ENCODE measurements at places on chromosomes 3 and 15. TPM values are rescaled to one million over a fixed set of nuclear protein-coding genes. Genes with fewer than 3 reads are reported as not detected.

The IQCF5 gene
- total RNA-seq: not detected

The VIPR1 gene
- 5.8 TPM for total RNA-seq

The PLCB2 gene
- 2.5 TPM for total RNA-seq

The GUCA1C gene
- total RNA-seq: not detected

The TGM4 gene
- not detected for total RNA-seq

The ITGB5 gene
- 58.8 TPM for total RNA-seq

The TATDN2 gene
- 35.5 TPM for total RNA-seq

The KBTBD12 gene
- total RNA-seq: 0.29 TPM

The PRSS50 gene
- total RNA-seq: 1.9 TPM

The CLDN16 gene
- 0.31 TPM for total RNA-seq

The KLHL40 gene
- total RNA-seq: not detected

DNA sequence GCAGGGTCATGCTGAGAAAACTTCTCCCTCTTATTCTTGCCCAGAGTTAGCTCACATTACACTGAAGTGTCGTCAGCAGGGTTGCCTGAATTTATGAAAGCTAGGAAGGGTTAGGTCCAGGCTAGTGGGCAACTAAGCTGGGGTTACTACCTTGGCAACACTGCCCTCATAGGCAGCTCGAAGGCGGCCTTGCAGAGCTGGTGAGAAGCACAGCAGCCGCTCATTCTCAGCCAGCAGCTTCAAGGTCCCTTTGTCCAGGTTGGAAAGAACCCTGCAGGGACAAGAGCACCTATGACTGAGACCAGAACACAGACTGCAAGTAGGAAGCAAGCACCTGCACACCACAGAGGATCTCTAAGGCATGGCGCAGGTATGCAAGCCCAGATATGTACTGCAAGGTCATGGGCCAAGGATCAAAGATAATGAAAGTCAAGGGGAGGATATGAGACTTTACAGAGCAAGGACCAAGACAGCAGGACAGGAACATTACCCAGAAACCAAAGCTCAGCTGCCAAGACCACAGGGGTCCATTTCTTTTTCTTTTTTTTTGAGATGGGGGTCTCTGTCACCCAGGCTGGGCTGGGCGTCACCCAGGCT, 2.8 kb downstream of the CDAN1 start:
- H3K27me3 ChIP-seq: no peaks in the 10 kb centered on the region
- H3K36me3 ChIP-seq: peaks cover 20% of the 10 kb centered on the region
- H3K4me1 ChIP-seq: peaks cover 7% of the 10 kb centered on the region
- no peak for DNase-seq

DNA sequence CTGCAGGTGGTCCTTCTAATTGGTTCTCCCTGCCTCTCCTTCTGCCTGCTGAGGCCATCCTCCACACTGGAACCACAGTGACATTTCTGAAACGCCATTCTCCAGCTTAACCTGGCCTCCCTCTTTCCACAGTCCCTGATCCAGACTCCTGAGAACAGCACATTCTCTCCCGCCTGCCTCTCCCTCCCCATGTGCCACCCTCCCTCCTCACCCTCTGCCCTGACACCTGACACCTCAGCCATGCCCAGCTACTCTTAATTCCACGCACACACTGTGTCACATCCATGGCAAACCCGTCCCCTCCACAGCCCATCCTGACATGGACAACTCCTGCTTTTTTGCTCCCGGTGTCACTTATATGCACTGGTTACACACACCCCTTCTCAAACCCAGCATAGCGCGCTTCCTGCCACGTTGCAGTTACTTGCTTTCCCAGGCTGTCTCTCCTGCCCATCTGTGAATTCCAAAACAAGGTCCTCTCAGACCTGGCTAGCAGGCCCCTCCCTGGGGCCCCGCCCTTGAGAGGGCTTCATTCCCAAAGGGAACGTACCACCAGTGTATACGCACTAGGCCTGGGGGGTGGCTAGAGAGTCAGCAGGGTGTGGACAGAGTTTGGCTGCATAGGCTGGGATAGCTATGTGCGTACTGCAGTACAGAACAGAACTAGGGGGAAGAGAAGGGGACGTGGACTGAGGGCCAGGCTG, 92.7 kb upstream of the BLM start:
- peaks cover 4% of the 10 kb centered on the region for H3K36me3 ChIP-seq
- no peaks in the 10 kb centered on the region for H3K4me1 ChIP-seq
- H3K27ac ChIP-seq: no peak overlapping the region
- DNase-seq: no peak

- no peak overlapping the region for H3K27ac ChIP-seq
- no peak overlapping the region for H3K4me3 ChIP-seq
- no peak for DNase-seq
- H3K27me3 ChIP-seq: no peaks in the 10 kb centered on the region
- no peaks in the 10 kb centered on the region for H3K4me1 ChIP-seq
- peaks cover 5% of the 10 kb centered on the region for H3K36me3 ChIP-seq
Observed at GRCh38 chr15:42879443-42879842, 41.1 kb downstream of the TTBK2 start.

GRCh38 chr3:143822374-143822773, 25.9 kb downstream of the SLC9A9 start:
- no peak for DNase-seq
- H3K36me3 ChIP-seq: no peaks in the 10 kb centered on the region
- no peaks in the 10 kb centered on the region for H3K27me3 ChIP-seq
- no peak overlapping the region for H3K27ac ChIP-seq
- no peaks in the 10 kb centered on the region for H3K4me1 ChIP-seq

DNA sequence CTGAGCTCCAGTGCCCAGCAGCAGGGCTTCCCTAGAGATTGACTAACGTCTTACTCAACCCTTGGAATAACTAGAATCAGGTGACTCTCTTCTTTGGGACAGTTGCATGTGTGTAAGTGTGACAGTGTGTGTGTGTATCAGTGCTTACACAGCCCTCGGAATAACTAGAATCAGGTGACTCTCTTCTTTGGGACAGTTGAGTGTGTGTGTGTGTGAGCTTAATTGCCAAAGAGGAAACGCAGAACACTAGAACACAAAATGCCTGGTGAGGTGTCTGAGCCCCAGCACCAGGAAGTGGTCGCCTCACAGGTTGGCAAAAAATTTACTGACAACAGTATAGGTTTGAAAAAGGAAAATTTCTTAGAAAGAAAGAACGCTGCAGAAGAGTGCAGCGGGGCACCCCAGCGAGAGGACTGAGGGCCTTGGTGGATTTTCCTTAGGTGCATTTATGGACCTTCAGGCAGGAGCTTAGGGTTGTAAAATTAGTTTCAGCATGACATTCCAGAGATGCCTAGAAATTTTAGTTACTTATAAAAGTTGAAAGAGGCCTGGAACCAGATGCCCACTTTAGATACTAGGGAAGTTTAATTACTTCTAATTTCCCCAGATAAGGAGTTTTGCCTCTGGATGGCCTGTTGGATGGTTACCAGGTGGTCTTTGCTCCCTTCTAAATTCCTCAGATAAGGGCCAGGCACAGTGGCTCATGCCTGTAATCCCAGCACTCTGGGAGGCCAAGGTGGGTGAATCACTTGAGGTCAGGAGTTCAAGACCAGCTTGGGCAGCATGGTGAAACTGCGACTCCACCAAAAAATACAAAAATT, 3.7 kb upstream of the WDR82 start:
- H3K4me1 ChIP-seq: peaks cover 42% of the 10 kb centered on the region
- no peak for DNase-seq
- no peak overlapping the region for H3K4me3 ChIP-seq

GRCh38 chr3:129596194-129597086, 10.0 kb downstream of the PLXND1 start:
- H3K4me1 ChIP-seq: peaks cover 39% of the 10 kb centered on the region
- H3K4me3 ChIP-seq: no peak overlapping the region

GRCh38 chr3:149605902-149606301, 51.9 kb downstream of the WWTR1 start:
- H3K27ac ChIP-seq: no peak overlapping the region
- H3K27me3 ChIP-seq: no peaks in the 10 kb centered on the region
- H3K36me3 ChIP-seq: no peaks in the 10 kb centered on the region
- no peak for DNase-seq

DNA sequence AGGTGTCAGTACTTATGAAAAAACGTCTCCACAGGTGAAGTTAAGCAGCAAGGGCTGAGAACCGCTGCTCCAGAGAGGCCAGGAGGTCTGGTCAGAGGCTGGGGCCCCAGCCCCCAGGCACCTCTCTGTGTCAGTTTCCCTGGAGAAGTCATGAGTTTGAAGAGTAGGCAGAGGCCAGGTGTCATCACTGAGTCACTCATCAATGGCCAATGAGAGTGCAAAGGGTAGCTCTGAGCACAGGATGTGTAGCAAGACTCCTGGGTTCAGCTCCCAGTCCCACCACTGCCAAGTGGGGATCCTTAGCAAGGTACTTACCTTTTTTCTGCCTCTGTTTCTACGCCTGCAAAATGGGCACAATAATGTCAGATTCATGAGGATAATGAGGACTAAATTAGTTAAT, 47.9 kb downstream of the CORO2B start:
- no peaks in the 10 kb centered on the region for H3K36me3 ChIP-seq
- H3K27me3 ChIP-seq: peaks cover 45% of the 10 kb centered on the region
- H3K27ac ChIP-seq: no peak overlapping the region
- H3K4me3 ChIP-seq: no peak overlapping the region
- H3K4me1 ChIP-seq: no peaks in the 10 kb centered on the region
- no peak for DNase-seq

DNA sequence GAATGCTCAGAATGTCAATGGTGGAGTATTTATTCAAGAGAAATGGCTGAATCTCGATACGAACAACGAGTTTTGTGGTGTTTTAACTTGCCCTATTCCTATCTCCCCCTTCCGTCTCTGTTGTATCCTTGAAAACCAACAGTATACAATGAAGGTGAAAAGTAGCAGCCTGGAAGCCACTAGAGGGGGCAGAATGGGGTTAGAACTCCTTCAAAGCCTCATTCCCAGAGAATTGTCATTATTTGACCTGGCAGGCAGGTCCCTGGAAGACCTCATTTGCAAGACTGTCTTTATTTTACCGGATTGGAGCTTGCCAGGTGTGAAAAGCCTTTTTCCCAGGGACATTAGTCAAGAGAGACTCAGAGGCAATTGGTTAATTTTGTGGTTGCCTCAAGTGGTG, 139.4 kb downstream of the LRRC28 start:
- DNase-seq: no peak
- no peak overlapping the region for H3K27ac ChIP-seq
- no peaks in the 10 kb centered on the region for H3K27me3 ChIP-seq
- no peak overlapping the region for H3K4me3 ChIP-seq

DNA sequence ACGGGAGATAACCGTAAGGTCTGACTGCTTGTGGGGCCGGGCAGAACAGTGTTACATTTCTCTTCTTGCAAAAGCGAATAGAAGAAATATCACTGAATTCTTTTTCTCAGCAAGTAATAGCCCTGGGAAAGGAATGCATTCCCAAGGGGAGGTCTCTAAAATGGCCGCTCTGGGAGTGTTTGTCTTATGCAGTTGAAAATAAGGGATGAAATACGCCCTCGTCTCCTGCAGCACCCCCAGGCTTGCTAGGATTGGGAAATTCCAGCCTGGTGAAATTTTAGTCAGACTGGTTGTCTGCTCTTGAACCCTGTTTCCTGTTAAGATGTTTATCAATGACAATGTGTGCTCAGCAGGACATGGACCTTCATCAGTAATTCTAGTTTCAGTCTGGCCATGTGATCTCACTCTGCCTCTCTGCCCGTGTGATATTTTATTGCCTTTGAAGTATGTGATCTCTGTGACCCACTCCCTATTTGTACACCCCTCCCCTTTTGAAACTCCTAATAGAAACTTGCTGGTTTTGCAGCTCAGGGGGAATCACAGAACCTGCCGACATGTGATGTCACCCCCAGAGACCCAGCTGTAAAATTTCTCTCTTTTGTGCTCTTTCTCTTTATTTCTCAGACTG, 715.6 kb downstream of the ROBO1 start:
- no peak overlapping the region for H3K4me3 ChIP-seq
- H3K36me3 ChIP-seq: peaks cover 13% of the 10 kb centered on the region
- peaks cover 1% of the 10 kb centered on the region for H3K4me1 ChIP-seq
- no peaks in the 10 kb centered on the region for H3K27me3 ChIP-seq
- H3K27ac ChIP-seq: no peak overlapping the region
- DNase-seq: no peak

DNA sequence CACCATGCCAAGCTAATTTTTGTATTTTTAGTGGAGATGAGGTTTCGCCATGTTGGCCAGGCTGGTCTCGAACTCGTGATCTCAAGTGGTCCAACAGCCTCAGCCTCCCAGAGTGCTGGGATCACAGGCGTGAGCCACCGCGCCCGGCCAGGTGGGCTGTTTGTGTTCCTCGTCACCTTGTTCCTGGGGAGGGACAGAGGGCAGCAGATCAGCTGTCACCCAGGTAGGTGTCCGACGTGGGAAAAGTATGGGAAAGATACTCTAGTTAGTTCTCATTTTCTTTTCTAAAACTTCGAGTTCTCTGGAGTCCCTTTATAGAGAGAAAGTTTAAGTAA, 28.7 kb upstream of the SACM1L start:
- no peak overlapping the region for H3K27ac ChIP-seq
- H3K4me1 ChIP-seq: peaks cover 2% of the 10 kb centered on the region

- H3K36me3 ChIP-seq: no peaks in the 10 kb centered on the region
- H3K4me3 ChIP-seq: no peak overlapping the region
- H3K27me3 ChIP-seq: peaks cover 6% of the 10 kb centered on the region
- H3K27ac ChIP-seq: no peak overlapping the region
- DNase-seq: no peak
Observed at GRCh38 chr15:59887211-59887610, 116.9 kb upstream of the FOXB1 start.

DNA sequence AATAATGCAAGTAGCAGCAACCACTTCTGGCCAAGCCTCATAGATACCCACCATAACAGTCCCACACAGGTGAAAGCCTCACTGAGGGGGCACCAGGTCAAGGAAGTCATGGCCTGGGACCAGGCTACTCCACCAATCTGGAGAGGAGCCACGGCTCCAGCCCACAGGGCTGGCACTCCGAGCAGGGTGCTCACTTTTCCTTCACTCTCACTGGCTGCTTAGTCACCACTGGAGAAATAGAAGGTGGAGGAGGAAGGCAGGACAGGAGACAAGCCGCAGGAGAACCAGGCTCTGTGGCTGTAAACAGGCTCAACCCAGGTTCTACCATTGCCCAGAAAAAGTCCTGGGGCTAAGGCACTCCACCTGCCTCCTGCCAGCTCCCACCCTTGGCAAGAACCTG, 1.2 kb downstream of the USP19 start:
- no peak for DNase-seq
- H3K4me3 ChIP-seq: peak overlapping the region; percentile 84
- no peak overlapping the region for H3K27ac ChIP-seq
- peaks cover 16% of the 10 kb centered on the region for H3K36me3 ChIP-seq

- H3K27ac ChIP-seq: no peak overlapping the region
- H3K4me3 ChIP-seq: no peak overlapping the region
- DNase-seq: no peak
- H3K27me3 ChIP-seq: peaks cover 14% of the 10 kb centered on the region
- no peaks in the 10 kb centered on the region for H3K4me1 ChIP-seq
Observed at GRCh38 chr15:27027229-27027628, 56.2 kb downstream of the GABRG3 start.

DNA sequence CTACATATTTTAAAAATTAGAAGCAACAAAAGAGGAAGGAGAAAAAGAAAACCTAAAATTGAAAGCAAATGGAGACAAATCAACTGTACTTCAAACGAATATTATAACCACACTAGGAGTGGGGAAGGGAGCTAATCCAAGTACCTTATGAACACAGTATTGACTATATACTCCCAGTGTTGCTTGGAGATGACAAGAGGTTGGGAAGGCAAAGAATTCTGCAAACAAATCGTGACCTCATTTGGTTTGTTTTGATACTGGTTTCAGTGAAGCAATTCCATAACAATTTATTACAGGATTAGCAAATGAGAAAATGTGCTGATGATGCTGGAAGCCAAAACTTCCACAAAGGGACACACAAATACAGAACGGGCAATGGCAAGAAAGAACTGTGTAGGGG, 268.1 kb downstream of the ULK4 start:
- peaks cover 10% of the 10 kb centered on the region for H3K36me3 ChIP-seq
- H3K4me3 ChIP-seq: no peak overlapping the region
- no peaks in the 10 kb centered on the region for H3K4me1 ChIP-seq
- no peaks in the 10 kb centered on the region for H3K27me3 ChIP-seq
- DNase-seq: no peak
